ENCODE measurements at places on chromosomes 4 and X. TPM values are rescaled to one million over a fixed set of nuclear protein-coding genes. Genes with fewer than 3 reads are reported as not detected.

DNA sequence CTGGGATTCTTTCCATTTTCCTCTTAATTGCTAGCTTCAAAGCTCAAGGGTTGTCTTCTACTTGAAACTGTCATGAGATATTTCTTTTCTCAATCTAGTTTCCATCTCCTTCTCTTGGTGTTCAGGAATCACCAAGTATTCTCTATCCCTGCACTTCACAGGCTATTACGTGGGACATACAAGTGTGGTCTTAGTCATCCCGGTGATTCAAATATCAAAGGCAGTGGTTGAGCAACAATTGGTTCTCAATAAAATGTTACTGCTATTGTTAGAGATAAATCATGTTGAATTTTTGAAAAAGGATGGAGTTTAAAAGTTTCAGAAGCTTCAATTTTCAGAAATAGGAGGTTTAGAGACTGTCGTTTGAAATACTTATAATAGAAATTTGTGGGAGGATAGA is 812.9 kb downstream of the FSTL5 start:
- no peak for DNase-seq

PWWP3B gene
- total RNA-seq, result 28.0 TPM

MANBA gene
- total RNA-seq, result 25.8 TPM

- no peak for DNase-seq
These were observed 94.8 kb upstream of the PSAPL1 start for GRCh38 chr4:7529368-7530080.

DNA sequence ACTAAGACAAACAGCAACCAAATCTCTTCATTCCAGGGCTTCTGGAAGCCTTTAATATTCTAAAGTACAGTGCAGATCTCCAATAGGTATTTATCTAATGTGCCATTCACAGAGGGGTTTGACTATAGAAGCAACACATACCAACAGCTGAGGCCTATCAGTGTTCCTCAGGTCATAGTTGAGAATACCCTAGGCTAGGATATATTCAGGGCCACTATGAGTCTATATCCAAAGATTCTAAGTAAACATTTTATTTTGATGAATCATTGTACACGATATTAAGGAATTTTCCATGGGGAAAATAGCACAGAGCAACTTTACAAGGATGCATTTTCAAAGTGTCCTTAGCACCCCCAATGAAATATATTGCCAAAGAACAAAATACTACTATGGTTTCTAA is 9.7 kb downstream of the SMIM10 start:
- DNase-seq, result no peak

GRCh38 chr4:153095448-153096204 is 108.6 kb upstream of the TRIM2 start:
- no peak for DNase-seq

- no peak for DNase-seq
These were observed 29.7 kb upstream of the WFS1 start for GRCh38 chr4:6239968-6240367.

GRCh38 chr4:73944061-73944875 is 37.6 kb downstream of the PF4 start:
- DNase-seq, result peak; percentile 18

RBM47 gene
- total RNA-seq, result 2.6 TPM

DNA sequence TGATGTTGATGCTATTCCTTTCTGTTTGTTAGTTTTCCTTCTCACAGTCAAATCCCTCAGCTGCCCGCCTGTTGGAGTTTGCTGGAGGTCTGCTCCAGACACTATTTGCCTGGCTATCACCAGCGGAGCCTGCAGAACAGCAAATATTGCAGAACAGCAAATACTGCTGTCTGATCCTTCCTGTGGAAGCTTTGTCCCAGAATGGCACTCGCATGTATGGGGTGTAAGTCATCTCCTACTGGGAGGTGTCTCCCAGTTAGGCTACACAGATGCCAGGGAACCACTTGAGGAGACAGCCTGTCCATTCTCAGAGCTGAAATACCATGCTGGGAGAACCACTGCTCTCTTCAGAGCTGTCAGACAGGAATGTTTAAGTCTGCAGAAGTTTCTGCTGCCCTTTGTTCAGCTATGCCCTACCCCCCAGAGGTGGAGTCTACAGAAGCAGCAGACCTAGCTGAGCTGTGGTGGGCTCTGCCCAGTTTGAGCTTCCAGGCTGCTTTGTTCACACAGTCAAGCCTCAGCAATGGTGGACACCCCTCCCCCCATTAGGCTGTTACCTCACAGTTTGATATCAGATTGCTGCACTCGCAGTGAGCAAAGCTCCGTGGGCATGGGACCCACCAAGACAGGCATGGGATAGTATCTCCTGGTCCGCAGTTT is 74.9 kb downstream of the SPIN3 start:
- no peak for DNase-seq

GRCh38 chrX:150566734-150567182 is 1.7 kb upstream of the MTM1 start:
- peak; percentile 48 for DNase-seq

DNA sequence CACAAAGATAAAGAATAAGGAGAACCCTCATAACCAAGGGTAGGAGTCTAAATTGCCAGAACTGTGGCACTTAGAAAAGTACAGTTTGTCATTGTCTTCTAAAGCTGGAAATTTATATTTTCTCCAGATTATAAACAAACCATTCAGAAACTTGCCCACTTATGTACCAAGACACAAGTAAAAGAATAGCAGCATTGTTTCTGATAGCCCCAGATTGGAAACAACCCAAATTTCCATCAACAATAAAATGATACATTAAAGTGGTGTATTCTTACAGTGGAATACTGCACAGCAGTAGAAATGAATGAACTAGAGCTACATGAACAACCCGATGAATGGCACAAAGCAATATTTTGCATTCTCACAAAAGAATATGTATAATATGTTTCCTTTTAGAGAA is 63.1 kb upstream of the PDHA1 start:
- DNase-seq, result no peak

GRCh38 chr4:168769837-168770236 is 240.2 kb downstream of the CBR4 start:
- DNase-seq, result no peak

DNA sequence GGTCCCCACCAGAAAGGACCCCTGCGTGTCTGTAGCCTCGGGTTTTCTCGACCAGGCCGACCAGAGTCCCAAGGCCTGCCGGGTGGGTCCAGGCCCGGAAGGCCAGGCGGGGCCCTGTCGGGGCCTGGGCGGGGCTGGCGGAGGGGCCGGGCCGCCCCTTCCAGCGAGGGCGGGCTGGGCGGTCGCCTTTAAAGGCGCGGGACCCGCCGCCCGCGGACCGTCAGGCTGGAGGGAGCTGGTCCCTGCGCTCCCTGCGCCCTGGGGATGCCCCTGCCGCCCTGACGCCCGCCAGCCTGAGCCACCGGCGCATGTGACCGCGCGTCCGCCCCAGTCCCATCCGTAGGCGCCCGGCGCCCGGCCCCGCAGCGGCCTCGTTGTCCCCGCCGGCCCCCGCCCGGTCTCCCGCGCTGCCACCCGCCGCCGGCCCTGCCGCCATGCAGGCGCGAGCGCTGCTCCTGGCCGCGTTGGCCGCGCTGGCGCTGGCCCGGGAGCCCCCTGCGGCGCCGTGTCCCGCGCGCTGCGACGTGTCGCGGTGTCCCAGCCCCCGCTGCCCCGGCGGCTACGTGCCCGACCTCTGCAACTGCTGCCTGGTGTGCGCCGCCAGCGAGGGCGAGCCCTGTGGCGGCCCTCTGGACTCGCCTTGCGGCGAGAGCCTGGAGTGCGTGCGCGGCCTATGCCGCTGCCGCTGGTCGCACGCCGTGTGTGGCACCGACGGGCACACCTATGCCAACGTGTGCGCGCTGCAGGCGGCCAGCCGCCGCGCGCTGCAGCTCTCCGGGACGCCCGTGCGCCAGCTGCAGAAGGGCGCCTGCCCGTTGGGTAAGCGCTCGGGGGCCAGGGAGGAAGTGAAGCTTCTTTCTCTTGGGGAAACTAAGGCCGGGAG is at the start of gene HTRA3:
HTRA3 (plus strand) TSS at position 220 of the 883 bp plus-strand sequence; CDS start at position 435, 215 bp downstream.
- DNase-seq, result peak; percentile 90

ARAF gene
- total RNA-seq, result 22.8 TPM
